ENCODE measurements at places on chromosomes 5 and 9. TPM values are rescaled to one million over a fixed set of nuclear protein-coding genes. Genes with fewer than 3 reads are reported as not detected.

NEUROG1 gene
- total RNA-seq, result not detected

CORO2A gene
- 0.32 TPM for total RNA-seq

SPATA31A3 gene
- total RNA-seq, result not detected

IFNA13 gene
- not detected for total RNA-seq

RNF183 gene
- total RNA-seq, result not detected

TPM2 gene
- 385 TPM for total RNA-seq

KIF4B gene
- total RNA-seq, result 0.30 TPM

PCDHB15 gene
- total RNA-seq, result 0.32 TPM

NR2F1-AS1 gene
- total RNA-seq, result 12.2 TPM

PKD2L2 gene
- total RNA-seq, result not detected

PPP2CA gene
- total RNA-seq, result 79.9 TPM

FEM1C gene
- 22.2 TPM for total RNA-seq

IFNE gene
- total RNA-seq, result 0.32 TPM

AQP3 gene
- 0.61 TPM for total RNA-seq

LPAR1 gene
- total RNA-seq, result 0.32 TPM

KCNN2 gene
- total RNA-seq, result not detected

GAS1 gene
- total RNA-seq, result 0.76 TPM

PCDHGA8 gene
- 0.97 TPM for total RNA-seq

TRIP13 gene
- 42.6 TPM for total RNA-seq

PTGER4 gene
- 56.5 TPM for total RNA-seq

NSMF gene
- total RNA-seq, result 19.0 TPM

CCDC171 gene
- 1.6 TPM for total RNA-seq

TTC23L gene
- 0.15 TPM for total RNA-seq

LVRN gene
- total RNA-seq, result 1.3 TPM

PAEP gene
- total RNA-seq, result not detected

IL5 gene
- not detected for total RNA-seq

DEPDC1B gene
- total RNA-seq, result 17.3 TPM

ENHO gene
- not detected for total RNA-seq

FAM170A gene
- not detected for total RNA-seq

PLPP1 gene
- 23.7 TPM for total RNA-seq

CDKN2B-AS1 gene
- 2.3 TPM for total RNA-seq

ERBIN gene
- 44.2 TPM for total RNA-seq

OLFML2A gene
- 0.32 TPM for total RNA-seq

TAF11L10 gene
- not detected for total RNA-seq

PCDHGA3 gene
- total RNA-seq, result 0.15 TPM

PRPF4 gene
- 27.0 TPM for total RNA-seq

LHFPL2 gene
- 49.2 TPM for total RNA-seq

ESM1 gene
- total RNA-seq, result 284 TPM

IRX2 gene
- total RNA-seq, result not detected

ZBTB43 gene
- 6.8 TPM for total RNA-seq

KLHL3 gene
- total RNA-seq, result 5.5 TPM

GAPT gene
- total RNA-seq, result not detected

SLC45A2 gene
- total RNA-seq, result not detected

PALM2AKAP2 gene
- not detected for total RNA-seq

GARNL3 gene
- total RNA-seq, result 2.6 TPM

GPR151 gene
- total RNA-seq, result not detected

C9 gene
- total RNA-seq, result not detected

All from epithelial cell of umbilical artery (primary cell).